ENCODE measurements at places on chromosomes 1 and 21.

GRCh38 chr1:94961582-94961981 lies 34.7 kb upstream of the CNN3 start:
- DNase-seq: no peak

- no peak for DNase-seq
Measured at GRCh38 chr1:169109561-169110134, 3.2 kb downstream of the ATP1B1 start.

DNA sequence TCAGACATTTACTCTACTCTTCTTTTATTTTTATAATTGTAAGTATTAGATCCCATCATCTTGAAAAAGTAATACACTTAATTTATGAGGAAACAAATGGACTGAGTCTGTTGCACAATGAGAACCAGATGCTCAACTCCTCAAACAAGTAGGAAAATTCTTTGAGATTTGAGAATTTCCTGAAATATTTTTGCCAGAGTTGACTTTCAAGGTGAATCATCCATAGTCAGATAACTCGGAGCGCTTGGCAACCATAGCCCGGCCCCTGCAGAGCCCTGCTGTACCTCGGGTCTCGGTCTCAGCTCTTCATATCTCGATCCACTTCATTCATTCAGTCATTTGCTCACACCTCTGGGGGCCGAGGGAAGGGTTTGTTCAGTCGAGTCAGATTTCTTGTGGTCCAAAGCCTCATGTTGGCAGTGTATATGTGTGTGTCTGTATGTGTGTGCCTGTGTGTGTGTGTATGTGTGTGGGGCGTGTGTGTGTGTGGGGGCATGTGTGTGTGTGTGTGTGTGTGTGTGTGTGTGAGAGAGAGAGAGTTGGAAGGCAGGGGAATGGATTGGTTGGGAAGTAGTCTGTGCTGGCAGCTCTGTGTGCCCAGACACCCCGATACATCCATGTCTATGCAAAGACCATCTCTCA lies 18.1 kb upstream of the PCP4 start:
- DNase-seq: no peak

DNA sequence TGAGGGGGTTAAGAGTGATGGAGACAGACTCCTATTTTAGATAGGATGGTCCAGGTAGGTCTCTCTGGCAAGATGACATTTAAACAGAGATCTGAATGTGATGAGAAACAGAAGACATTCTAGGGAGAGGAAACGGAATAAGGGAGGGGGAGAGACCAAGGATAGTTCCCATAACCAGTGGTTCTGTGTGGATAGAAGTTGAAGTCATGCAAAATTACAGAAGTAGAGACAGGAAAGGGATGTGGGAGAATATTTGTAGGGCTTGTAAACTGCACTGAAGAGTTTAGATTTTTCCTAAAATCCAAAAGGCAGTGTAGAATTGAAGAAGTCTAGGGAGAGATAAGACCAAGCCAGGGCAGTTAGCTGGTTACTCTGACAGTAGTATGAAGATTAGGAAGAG lies 200.6 kb downstream of the GRIK1 start:
- no peak for DNase-seq

DNA sequence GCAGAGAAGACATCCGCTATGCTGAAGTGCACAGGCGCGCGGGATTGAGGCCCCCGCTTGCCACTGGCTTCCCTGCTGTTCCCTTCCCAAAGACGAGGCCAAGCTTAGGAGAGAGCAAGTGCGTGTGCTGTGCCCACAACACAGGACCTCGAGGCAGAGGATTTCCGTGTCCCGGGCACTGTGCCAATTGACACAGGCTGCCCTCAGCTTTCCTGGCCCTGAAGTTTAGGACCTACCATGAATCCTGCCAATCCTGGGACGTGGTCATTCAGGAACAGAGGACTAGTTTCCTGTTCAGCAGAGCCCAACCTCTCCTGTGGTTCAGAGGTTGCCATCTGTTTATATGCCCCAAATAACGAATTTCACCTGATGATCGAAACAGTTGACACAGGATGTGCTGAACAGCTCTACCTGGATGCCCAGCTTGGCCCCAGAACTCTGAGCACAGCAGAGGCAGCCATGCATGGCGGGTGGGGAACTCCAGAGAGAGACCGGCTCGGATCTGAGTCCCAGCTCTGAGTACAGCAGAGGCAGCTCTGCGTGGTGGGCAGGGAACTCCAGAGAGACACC lies 22.0 kb downstream of the SLC37A1 start:
- no peak for DNase-seq

DNA sequence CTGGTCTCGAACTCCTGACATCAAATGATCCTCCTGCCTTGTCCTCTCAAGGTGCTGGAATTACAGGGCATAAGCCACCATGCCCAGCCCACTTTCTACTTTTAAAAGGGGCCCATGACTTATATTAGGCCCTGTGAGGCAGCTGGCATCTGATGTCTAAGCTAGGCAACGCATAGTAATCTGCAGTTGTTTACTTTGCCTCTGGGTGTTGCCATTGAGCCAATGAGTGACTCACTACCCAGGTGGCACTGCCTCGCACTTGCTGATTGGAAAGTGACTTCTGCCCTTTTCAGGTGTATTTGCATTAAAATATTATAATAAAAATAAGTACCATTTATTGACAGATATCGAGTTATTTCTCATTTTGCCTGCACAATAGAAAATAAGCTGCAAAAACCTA lies 84.9 kb downstream of the KIF14 start:
- no peak for DNase-seq

GRCh38 chr1:98490099-98490498 lies 171.4 kb upstream of the SNX7 start:
- DNase-seq: no peak

DNA sequence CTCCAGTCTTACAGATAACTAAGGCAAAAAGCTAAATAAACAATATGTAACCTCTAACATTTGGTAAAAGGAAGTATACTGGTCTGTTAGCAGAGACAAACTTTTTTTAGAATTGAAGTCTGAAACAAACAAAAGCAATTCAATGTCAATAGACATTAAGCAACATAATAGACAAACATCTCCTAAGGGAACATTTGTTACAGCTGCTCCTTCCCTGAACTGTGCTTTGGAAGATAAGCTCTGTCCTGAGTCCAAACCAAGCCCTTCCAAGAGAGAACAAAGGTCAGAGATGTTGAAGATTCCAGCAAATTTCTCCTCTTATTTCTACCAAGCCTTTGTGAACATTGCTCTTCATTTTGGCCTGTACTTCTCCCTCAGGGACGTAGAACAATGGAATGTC lies 25.3 kb downstream of the FMO2 start:
- DNase-seq: no peak

DNA sequence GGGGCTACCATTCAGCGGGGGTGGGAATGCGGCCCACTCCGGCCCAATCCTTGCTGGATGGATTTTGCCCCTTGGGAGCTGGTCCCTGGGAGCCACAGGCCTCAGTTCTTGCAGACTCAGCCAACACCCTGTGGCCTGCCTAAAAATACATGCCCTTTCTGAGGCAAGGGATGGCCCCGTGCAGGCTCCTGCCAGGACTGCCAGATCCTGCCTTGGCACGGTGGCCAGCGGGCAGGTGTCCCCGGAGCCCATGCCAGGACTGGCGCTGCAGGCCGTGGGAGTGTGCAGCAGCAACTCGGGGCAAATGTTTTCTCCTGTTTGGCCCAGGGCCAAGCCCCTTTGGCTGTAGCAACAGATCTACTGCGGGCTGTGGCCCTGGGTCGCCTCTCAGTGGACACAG lies 1.6 kb upstream of the PANK4 start:
- DNase-seq: no peak

- DNase-seq: no peak
Measured at GRCh38 chr1:57860325-57860724, 436.5 kb upstream of the DAB1 start.

DNA sequence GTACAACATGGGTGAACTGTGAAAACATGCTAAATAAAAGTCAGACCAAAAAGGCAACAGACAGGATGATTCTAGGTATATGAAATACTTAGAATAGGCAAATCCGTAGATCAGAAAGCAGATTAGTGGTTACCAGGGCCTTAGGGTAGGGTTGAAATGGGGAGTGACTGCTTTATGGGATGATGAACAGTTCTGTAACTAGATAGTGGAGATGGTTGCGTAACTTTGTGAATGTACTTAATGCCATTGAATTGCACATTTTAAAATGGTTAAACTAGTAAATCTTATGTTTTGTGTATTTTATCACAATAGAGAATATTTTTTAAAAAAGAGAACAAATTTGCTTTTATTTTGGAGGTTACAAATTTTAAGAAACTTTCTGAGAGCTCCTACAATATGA lies 17.4 kb downstream of the ZNF326 start:
- no peak for DNase-seq

DNA sequence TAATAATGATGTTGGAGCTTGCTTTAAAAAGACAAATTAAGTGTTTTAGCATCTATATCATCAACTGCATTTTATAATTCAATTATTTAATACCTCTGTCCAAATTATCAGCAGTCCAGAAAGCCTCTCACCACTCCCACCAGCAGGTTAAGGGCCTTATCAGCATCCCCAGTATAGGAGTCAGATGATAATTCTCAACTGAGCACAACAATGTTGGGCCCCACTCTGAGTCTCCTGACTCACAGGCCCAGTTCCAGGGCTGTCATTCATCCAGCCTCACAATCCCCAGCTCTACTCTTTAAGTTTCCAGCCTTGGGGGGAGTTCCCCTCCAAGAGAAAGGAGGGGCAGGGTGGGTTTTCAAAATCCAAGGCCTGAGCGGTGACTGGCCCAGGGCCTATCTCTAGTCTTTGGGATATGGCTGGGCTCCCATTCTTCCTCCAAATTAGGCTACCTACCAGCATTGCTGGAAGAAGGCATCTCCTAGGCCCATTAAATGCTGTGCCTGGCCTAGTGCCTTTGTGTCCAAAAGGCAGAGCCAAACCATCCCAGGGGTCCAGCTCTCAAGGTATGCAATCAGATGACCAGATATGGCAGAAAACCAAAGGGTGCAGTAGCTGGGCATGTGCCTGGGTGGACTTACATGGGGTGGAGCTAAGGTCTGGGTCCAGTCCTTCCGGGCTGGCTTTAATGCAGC lies 134.1 kb downstream of the GLUL start:
- no peak for DNase-seq

- no peak for DNase-seq
Measured at GRCh38 chr1:53592985-53593757, 134.0 kb downstream of the DMRTB1 start.

- DNase-seq: no peak
Measured at GRCh38 chr1:206792939-206793607, 20.8 kb upstream of the IL10 start.

- DNase-seq: no peak
Measured at GRCh38 chr1:228415221-228415620, 1.4 kb downstream of the TRIM17 start.

DNA sequence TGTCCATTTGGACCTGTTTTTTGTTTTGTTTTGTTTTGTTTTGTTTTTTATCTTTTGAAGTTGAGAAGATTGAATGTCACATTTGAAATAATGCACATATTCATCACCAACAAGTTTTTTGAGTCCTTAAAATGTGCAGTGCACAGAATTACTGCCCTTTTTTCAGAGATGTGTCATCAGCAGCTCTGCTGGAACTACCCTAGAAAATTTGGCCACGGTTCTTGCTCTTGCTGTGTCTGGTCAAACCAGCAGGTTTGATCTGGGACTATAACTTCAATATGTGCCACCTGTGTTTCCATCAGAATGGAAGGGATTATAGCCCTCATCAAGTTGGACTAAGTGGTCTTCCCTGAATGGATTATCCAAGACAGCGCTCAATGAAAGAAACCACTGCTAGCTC lies 24.1 kb upstream of the CNN3 start:
- DNase-seq: no peak

DNA sequence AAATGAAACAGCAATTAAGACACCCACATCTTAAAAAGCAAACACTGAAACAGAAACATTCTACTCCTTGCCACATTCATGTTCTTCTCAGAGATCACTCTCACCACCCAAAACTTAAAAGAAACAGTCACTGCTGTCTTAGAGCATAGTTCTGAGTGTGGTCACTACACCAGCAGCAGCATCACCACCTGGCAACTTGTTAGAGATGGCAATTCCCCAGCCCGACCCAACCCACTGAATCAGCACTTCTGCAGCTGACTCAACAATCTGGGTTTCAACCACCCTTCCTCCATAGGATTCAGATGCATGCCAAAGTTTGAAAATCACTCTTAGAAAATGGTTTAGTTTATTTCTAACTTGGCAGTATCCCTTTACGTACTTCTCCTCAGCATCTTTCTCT lies 126.1 kb downstream of the CDC42BPA start:
- no peak for DNase-seq

GRCh38 chr21:18384771-18385170 lies 18.8 kb downstream of the TMPRSS15 start:
- DNase-seq: no peak

GRCh38 chr1:149899460-149900284 lies at the start of gene BOLA1:
Gene BOLA1, plus strand, starts transcription at chr1:149899568. Its CDS starts 492 bp downstream, at chr1:149900060.
- DNase-seq: peak; percentile 39

- no peak for DNase-seq
Measured at GRCh38 chr1:151635479-151636072, 23.7 kb downstream of the SNX27 start.

DNA sequence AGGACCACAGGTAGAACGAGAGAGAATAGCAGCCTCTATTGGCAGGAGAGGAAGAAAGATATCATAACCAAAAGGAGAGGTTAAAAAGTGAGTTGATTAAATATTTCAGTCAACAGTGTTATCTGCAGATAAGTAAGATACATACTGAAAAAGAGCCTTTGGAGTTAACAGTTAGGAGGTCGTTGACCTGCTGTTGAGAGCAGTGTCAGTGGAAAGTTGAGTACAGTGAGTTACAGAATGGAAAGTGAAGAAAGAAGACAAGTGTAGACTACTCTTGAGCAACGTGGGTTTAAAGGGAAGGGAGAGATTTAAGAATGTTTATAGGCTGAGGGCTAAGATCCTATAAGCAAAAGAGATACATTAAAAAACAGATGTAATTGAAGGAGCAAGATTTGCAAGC lies 30.2 kb downstream of the GNAT2 start:
- no peak for DNase-seq

DNA sequence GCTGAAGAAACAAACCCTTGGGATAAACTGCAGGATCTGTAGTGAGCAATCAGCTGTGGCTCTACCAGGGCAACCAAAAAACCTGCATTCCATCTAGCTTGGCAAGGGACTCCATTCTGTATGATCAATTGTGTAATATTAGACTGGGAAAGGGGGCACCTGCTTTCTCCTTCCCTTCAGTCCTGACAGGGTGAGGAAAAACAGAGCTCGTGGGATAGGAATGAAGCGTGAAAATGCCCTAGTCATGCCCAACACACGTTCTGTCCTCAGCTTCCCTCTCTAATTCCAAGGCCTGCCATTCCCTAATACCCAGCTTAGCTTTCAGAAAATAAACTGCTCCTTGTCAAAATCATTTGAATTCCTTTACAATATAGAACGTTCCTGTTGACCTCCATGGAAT lies 442.3 kb downstream of the PLPP3 start:
- DNase-seq: no peak

- no peak for DNase-seq
Measured at GRCh38 chr1:205270764-205271163, 43.0 kb downstream of the TMCC2 start.

- no peak for DNase-seq
Measured at GRCh38 chr1:52164604-52165003, 22.7 kb downstream of the ZFYVE9 start.
